Activated CD8-positive, alpha-beta memory T cell treated with anti-CD3 and anti-CD28 coated beads for 48 hours (primary cell): ENCODE measurements at places on chromosomes 3 and 15.

DNA sequence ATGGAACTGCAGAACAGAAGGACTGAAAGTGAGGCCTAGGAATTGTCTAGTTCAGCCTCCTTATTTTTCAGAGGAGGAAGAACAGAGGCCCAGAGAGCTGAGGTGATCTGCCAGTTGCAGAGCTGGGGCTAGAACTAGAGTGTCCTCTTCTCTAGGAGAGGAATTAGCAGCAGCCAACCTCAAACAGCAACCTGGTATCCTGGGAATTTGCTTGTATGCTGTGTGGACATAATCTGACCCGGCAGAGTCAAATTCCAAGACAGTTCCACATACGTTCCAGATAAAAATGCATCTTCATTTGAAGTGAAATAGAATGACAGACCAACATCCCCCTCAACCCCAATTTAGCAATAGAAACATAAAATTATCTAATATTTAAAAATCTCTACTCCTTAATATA lies 13.5 kb upstream of the TSC22D2 start:
- DNase-seq: no peak

GRCh38 chr3:149476225-149476624 lies 1.7 kb downstream of the TM4SF4 start:
- no peak for DNase-seq

- no peak for DNase-seq
Observed at GRCh38 chr3:113630956-113631542, 65.4 kb downstream of the USF3 start.

GRCh38 chr3:190359813-190360212 lies 28.1 kb upstream of the CLDN16 start:
- no peak for DNase-seq

GRCh38 chr15:42130246-42130986 lies 26.0 kb downstream of the PLA2G4F start:
- DNase-seq: no peak

- DNase-seq: no peak
Observed at GRCh38 chr3:104397713-104398112, 969.0 kb upstream of the ALCAM start.

- no peak for DNase-seq
Observed at GRCh38 chr15:69457304-69458280, 5.0 kb downstream of the RPLP1 start.

DNA sequence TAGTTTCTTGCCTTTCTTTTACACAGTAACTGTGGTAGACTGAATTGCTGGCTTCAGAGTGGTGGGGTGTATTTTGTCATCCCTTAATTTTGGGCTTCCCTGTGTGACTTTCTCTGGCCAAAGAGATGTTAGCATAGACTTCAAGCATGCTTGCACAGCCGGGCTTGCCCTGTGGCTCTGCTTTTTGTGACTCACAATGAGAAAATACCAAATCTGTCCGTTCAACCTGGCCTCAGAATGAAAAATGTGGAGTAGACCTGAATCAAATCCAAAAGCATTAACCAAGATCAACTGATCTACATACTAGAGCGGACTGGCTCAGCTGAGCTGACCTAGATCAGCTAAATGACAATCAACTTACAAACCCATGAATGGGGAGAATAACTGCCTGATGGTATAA lies 51.4 kb downstream of the PLAAT1 start:
- DNase-seq: no peak
